Activated effector memory CD4-positive, alpha-beta T cell treated with anti-CD3 and anti-CD28 coated beads, Interleukin-2, amount 50 U/mL, for 16 hours (primary cell): ENCODE measurements at places on chromosomes 11 and 22.
A peak's percentile ranks its signal among the peaks of the same experiment; 100 is the strongest.

DNA sequence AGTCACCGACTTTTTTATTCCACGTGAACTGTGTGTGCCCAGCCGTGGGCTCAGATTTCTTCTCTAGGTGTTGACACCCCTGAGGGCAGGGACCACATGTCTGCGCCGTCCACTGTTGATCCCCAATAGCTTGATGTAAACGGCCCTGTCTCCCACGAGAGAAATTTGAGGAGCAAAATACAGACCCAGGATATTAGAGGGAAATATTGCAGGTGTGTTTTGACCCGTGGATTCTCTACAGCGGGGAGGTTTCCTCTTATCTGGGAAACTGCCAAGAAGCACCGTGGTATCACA is 437.5 kb downstream of the TBC1D22A start:
- no peak for DNase-seq

DNA sequence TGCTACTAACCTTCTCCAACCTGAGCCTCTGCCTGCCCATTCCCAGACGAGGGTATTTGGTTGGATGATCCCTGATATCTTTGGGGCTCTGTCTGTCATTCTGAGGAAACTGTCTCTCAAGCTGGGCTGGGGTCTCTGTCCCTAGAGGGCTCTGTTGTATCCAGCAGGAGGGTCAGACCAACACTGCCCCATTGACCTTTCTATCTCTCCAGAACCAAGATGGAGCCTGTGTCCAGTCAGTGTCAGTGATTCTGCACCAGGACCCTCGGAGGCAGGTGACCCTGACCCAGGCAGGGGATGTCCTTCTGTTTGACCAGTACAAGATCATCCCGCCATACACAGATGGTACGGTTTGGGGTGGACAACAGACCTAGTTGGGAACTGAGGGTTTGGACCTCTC is 21.9 kb downstream of the OTOG start:
- DNase-seq: no peak

DNA sequence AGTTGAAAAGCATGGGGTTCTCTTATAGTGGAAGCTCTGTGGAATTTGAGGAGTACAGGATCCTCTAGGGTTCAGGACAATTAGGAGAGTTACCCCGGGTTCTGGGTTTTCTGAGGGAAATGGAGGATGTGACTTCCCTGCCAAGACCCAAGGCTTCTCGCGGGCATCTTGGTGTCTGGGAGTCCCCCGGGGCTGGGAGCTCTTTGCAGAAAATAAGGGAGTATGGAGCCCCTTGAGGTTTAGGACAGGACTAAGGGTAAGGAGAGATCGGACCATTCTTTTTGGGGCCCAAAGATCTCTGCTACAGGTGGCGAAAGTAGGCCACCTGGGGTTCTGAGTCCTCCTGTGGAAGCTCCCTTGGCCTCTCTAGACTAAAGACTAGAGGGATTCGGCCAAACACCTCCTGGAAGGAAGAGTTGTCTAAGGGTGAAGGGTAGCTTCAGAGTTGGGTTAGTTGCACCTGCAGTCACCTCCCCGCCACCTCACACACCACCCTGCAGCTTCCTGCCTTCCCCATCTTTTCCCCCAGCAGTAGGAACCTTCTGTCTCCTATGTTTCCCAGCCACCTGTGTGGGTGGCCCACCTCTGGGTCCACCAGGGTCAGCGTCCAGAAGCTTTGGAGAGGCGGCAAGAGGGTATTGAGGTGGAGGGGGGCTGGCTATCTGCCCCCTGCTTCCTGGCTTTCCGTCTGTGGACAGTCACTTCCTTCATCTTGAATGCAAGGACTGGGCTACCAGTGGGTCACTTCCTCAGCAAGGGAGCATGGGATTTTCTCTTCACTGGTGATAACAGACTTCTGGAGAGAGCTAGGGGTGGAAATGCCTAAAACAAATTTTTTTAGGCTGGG is 908 bp downstream of the LIMK2 start:
- no peak for DNase-seq

GRCh38 chr11:133966921-133967598 is 10.3 kb upstream of the IGSF9B start:
- DNase-seq: peak; percentile 87

GRCh38 chr22:28911304-28911690 is 27.9 kb downstream of the ZNRF3 start:
- DNase-seq: no peak

- no peak for DNase-seq
These were observed 34.4 kb downstream of the ME3 start for GRCh38 chr11:86637988-86638387.

DNA sequence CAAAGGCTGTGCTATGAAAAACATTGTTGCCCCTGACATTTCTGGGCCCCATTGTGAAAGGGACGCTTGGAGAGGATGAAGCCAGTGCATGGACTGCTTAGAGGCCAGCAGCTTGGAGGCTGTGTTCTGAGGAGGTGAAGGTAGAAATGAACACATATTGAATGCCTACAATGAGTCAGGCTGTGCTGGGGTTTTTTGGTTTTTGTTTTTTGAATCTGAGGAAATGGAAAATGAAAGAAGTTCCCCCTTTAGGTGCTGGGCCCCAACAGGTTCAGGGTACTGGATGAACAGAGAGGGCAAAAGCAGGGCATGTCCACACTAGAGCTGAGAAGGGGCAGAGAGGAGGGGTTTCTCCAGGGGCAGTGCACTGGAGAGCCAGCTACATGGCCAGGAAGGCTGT is 166.1 kb upstream of the API5 start:
- no peak for DNase-seq

- peak; percentile 74 for DNase-seq
These were observed 30.0 kb upstream of the CABP7 start for GRCh38 chr22:29689880-29690213.

DNA sequence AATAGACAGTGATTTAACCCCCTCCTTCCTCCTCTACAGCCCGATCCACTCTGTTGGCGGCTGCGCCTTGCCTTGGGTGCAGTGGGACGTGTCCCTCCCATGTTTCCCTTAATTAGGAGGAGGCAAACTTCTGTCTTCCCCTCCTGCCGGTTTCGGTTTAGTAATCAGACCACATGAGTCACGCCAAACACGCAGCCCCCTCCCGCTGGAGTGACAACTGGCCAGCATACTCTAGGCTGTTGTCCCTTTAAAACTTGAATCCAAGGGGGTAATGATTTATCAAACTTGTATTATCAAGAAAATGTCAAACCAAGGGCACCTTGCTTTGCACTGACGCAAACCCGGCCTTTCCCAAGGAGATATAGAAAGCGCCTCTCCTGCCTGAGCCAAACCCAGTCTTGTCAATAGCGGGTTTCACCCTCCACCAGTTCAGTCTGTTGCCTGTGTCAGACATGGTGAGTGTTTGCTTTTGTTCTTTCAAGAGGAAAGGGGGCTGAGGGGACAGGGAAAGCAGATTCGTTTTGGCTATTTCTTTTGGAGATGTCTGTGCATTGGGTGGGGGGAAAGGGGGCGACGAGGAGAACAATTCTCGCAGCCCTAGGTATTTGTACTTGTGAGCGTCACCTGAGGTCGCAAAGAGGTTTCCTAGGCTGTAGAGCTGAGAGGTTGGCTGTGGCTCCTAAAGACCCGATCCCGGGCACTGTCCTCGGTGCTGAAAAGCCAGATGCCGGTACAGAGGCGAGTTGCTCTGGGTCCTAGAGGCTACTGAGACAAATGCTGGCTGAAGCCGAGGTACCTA is at the start of gene SLC6A5:
Gene SLC6A5, plus strand, starts transcription at position 388 of the 799 bp plus-strand sequence. Its CDS starts 65 bp downstream, at position 453.
- no peak for DNase-seq
